ENCODE measurements at places on chromosomes 6 and 20. TPM values are rescaled to one million over a fixed set of nuclear protein-coding genes. Genes with fewer than 3 reads are reported as not detected.

MDFI gene
- polyA plus RNA-seq = 21.8 TPM

DNA sequence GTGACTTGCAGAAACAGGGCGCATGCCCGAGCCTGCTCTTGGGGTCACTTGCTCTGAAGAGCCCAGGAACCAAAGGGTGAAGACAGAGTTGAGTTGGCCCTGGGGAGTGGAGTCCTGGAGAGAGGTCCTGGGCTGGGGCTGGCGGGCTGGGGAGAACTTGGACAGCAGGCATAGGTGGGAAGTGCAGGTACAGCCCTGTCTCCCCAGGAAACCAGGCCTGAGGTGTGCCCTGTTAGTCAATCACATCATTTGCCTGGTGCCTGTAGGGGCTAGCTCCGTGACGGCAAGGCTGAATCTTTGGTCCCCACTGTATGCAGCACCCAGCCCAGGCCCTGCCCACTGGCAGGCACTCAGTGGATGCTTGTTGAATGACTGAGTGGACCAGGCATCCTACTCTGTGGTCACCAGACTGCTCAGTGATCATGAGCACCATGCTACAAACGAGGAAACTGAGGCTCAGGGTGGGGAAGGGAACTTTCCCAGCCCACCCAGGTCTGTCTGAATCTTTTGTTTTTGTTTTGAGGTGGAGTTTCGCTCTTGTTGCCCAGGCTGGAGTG is 15.6 kb upstream of the NOL4L start:
- DNase-seq = no peak
- no peak overlapping the region for H3K4me3 ChIP-seq
- H3K4me1 ChIP-seq = no peaks in the 10 kb centered on the region
- peaks cover 7% of the 10 kb centered on the region for H3K27me3 ChIP-seq
- no peak overlapping the region for H3K27ac ChIP-seq

ZC3H12D gene
- polyA plus RNA-seq = 2.2 TPM

DNA sequence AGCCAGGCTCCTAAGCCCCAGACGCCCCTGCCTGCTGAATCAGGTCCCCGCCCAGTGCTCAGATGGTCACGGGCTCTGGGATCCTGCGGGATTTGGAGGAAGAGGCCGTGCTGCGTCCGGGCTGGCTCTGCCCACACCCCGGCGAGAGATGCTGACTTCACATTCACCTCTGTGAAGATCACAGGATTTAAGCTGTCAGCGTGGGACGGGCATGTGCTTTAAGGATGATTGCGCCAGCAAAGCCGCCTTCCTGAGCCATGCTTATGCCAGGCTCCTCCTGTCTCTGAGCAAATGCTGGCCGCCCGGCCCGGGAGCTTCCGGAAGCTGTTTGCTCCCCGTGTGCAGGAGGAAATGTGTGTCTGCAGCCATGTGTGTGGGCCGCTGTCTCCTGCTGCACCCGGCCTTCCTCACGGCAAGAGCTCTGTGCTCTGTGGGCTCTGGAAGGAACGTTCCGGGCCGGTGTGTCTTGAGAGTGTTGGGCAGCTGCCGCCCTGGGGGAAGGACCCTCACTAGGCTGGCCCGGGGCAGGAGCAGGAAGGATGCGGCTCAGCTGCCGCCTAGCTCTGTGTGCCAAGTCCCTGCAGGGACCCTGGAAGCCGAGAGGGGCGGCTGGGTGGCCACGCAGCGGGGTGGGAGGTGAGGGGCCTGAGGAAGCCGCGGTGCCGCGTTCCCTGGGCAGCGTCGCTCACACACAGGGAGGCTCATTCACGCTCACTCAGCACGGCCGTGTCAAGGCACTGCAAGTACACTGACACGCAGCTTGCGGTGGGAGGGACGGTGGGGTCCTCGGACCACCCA is 19.0 kb upstream of the BHLHE23 start:
- peak; percentile 29 for DNase-seq
- no peaks in the 10 kb centered on the region for H3K4me1 ChIP-seq
- no peaks in the 10 kb centered on the region for H3K36me3 ChIP-seq
- H3K27ac ChIP-seq = no peak overlapping the region
- H3K4me3 ChIP-seq = no peak overlapping the region

DNA sequence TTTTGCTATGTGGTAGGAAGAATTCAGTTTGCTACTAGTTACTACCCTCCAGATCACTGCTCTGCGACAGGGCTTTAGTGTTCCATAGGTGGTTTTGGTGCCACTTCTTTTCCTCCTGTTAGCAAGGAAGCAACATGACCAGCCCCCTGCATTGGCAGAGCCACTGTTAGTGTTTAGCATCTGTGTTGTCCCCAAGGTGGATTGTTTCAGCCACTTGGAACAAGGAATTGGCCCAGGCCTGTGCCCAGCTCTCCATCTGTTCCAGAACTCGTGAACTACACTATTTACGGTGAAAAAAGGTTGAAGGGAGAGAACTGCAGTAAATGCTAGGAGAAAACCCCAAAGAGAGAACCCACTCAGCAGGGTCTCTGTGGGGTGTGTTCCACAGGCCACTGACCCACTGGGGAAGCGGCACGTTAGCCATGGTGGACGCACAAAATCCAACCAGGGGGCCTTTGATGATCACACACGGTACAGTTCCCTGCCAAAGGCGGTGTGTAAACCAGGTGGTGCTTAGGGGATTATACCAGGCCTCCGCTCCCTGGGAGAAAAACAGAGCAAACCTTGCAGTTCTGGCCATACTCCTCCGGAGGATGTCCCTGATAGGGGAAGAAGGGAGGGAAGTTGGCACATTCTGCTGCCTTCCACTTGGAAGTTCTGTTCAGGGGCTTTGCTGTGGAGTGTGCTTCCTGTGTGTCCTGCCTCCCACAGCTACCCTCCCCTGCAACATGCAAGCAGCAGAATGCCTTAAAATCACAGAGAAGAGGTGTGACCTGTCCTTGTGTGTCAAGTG is 72.3 kb downstream of the LYRM2 start:
- no peak overlapping the region for H3K4me3 ChIP-seq
- no peaks in the 10 kb centered on the region for H3K27me3 ChIP-seq
- DNase-seq = no peak
- no peak overlapping the region for H3K27ac ChIP-seq
- no peaks in the 10 kb centered on the region for H3K36me3 ChIP-seq

- H3K27me3 ChIP-seq = no peaks in the 10 kb centered on the region
These were observed 400.9 kb upstream of the POU3F2 start for GRCh38 chr6:98433325-98434056.

GRCh38 chr20:47452736-47453161 is 48.9 kb upstream of the NCOA3 start:
- H3K27me3 ChIP-seq = no peaks in the 10 kb centered on the region
- H3K4me1 ChIP-seq = no peaks in the 10 kb centered on the region
- DNase-seq = no peak

- peak overlapping the region; percentile 36 for H3K4me3 ChIP-seq
- no peak overlapping the region for H3K27ac ChIP-seq
- DNase-seq = no peak
- peaks cover 7% of the 10 kb centered on the region for H3K4me1 ChIP-seq
- peaks cover 3% of the 10 kb centered on the region for H3K27me3 ChIP-seq
These were observed 506 bp downstream of the RGS17 start for GRCh38 chr6:153130515-153131036.

- H3K27ac ChIP-seq = no peak overlapping the region
- DNase-seq = no peak
- H3K4me3 ChIP-seq = no peak overlapping the region
- no peaks in the 10 kb centered on the region for H3K27me3 ChIP-seq
These were observed 181.0 kb downstream of the TBC1D7 start for GRCh38 chr6:13147376-13147775.

- H3K27ac ChIP-seq = no peak overlapping the region
- no peak overlapping the region for H3K4me3 ChIP-seq
- peaks cover 6% of the 10 kb centered on the region for H3K36me3 ChIP-seq
- no peaks in the 10 kb centered on the region for H3K27me3 ChIP-seq
These were observed 3.9 kb downstream of the CDKAL1 start for GRCh38 chr6:20538131-20538662.

DNA sequence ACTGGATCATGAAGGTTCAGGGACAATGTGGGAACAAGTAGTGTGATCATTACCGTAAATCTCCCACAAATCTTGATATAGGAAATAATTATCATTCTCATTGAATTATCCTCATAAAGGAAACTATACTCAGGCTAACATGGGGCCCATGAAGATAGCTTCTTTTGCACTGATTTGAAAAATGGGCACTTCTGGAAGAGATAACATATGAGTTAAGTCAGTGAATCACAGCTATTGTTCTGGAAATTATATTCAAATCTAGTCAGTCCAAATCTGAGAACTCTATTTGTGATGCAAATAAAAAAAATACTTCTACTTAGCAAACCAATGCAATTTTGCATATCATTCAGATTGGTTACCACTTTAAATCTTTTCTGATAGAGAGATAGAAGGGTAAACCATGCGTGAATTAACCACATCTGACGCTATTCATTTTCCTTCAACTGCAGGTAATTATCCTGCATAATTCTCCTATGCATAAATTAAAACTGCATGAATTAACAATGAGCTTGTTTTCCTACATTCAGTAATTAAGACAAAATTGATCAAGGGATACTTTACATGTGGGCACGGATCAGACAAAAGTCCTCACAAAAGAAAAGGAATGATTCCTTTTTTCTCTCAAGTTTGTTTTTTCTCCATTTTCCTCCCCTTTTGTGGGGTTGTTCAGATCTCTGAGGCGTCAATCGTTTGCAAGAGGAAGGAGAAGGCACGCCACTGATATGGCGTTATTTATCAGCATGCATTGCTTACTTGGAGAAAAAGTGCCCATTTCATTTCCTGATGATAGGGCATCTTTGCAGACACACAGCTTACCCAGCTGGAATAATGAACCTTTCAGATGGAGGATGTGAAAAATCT is 36.4 kb downstream of the RIPOR2 start:
- no peak overlapping the region for H3K27ac ChIP-seq
- DNase-seq = no peak
- no peaks in the 10 kb centered on the region for H3K27me3 ChIP-seq
- no peaks in the 10 kb centered on the region for H3K4me1 ChIP-seq
- H3K36me3 ChIP-seq = no peaks in the 10 kb centered on the region

DNA sequence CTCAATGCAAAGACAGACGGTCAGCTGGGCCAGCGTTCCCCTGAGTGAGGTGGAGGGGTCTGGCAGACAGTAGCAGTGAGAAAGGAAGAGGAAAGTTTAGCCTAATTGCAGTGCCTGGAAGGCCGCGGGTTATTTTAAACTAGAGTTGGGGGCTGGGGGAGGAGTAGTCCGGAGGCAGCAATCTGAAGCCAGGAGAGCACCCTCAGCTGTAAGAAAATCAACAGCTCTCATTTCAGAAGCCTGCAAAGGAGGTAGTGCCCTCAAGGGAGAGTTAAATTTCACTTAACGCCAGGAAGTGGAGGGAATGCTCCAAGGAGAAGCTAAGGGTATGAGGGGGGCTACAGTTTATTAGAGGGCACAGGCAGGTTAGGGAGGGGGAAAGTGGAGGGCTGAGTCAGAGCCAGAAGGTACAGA is 26.9 kb downstream of the RING1 start:
- H3K36me3 ChIP-seq = no peaks in the 10 kb centered on the region
- H3K4me1 ChIP-seq = peaks cover 4% of the 10 kb centered on the region
- peak; percentile 65 for DNase-seq
- no peak overlapping the region for H3K4me3 ChIP-seq
- H3K27ac ChIP-seq = no peak overlapping the region

- H3K27ac ChIP-seq = no peak overlapping the region
- H3K36me3 ChIP-seq = no peaks in the 10 kb centered on the region
- peaks cover 14% of the 10 kb centered on the region for H3K4me1 ChIP-seq
- no peak for DNase-seq
- H3K4me3 ChIP-seq = no peak overlapping the region
These were observed 11.5 kb upstream of the IPCEF1 start for GRCh38 chr6:154367839-154368695.

- no peak overlapping the region for H3K4me3 ChIP-seq
- no peaks in the 10 kb centered on the region for H3K4me1 ChIP-seq
- H3K27ac ChIP-seq = no peak overlapping the region
- no peak for DNase-seq
- no peaks in the 10 kb centered on the region for H3K36me3 ChIP-seq
These were observed 238.4 kb upstream of the AFDN start for GRCh38 chr6:167588181-167588919.

EZR gene
- polyA plus RNA-seq = 173 TPM

TSPO2 gene
- polyA plus RNA-seq = 0.07 TPM

MOG gene
- polyA plus RNA-seq = not detected

- H3K4me3 ChIP-seq = no peak overlapping the region
- no peaks in the 10 kb centered on the region for H3K36me3 ChIP-seq
- no peak overlapping the region for H3K27ac ChIP-seq
- H3K4me1 ChIP-seq = no peaks in the 10 kb centered on the region
- DNase-seq = no peak
These were observed 25.7 kb upstream of the POU3F2 start for GRCh38 chr6:98808541-98809210.

DNA sequence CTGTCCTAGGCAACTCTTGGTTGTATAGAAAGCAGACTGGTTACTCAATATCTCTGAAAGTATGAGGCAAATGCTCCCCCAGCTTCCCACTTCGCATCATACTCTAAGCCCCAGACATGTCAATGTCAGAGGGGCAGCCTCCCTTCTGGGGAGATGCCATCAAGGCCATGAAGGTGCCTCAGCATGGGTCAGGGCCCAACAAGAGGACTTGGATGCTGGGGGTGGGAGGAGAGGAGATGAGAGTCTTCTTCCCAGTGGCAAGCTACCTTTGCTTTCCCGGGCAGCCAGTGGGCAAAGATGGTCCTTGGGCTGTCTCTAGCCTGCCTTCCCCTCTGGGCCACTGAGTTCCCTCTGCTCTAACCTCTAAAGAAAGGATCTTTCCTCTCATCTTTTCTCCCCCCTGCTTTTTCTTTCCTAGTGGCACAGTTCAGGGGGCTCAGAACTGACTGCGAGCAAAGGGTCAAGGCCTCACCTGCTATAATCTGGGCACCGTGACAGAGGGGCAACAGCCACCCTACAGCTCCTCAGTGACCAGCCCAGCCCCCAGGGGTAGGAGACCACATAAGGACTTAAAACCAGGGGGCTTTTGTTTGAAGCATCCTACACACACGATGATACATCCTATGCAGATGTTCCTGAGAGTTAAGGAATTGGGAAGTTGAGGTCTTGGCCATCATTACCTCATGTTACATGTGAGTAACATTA is 26.2 kb downstream of the MOCS1 start:
- no peak overlapping the region for H3K27ac ChIP-seq
- H3K4me1 ChIP-seq = no peaks in the 10 kb centered on the region
- no peak overlapping the region for H3K4me3 ChIP-seq
- peaks cover 7% of the 10 kb centered on the region for H3K36me3 ChIP-seq
- DNase-seq = no peak
- no peaks in the 10 kb centered on the region for H3K27me3 ChIP-seq

DNA sequence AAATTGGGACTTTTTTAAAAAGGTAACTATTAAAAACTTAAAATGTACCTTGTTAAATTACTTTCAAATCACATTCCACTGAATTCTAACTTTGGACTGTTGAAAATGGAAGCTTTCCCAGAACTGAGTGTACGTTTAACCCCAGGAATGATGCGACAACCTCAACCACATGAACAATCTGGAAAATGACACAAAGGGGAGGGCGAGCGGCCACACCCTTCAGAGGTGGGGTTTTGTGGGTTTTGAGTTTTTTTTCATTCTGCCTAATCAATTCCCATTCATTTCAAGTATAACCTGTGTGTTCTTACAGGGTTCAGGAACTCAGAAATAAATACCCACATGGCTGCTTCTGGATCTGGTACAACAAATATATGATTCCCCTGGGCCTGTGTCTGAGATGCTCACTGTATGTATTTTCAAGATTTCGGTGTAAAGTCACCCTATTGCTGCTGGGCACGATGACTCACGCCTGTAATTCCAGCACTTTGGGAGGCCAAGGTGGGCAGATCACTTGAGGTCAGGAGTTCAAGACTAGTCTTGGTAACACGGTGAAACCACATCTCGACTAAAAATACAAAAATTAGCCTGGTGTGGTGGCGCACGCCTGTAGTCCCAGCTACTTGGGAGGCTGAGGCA is 21.6 kb downstream of the CNKSR3 start:
- no peak for DNase-seq
- H3K27me3 ChIP-seq = no peaks in the 10 kb centered on the region
- no peaks in the 10 kb centered on the region for H3K36me3 ChIP-seq
- no peak overlapping the region for H3K4me3 ChIP-seq
- peaks cover 18% of the 10 kb centered on the region for H3K4me1 ChIP-seq
- H3K27ac ChIP-seq = no peak overlapping the region

All from lung (tissue), 17 donors.